ENCODE measurements at places on chromosomes 5 and 9.

DNA sequence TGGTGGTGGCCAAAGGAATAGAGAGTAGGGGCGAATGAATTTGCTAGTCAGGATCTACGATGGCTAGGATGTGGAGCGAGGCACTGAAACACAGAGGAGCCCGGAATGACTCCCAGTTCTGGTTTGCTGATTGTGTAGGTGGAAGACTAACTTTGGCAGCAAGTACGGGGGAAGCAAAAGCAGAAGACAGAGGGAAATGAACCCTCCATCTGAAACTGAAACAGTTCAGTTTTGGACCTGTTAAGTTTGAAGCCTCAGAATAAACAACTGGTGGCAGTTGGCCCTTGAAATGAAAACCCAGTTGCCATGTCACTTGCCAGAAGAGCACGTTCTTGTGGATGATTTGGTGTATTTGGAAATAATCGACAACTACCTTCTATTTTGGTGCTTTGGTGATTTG is 15.4 kb upstream of the SMIM15 start:
- no peak for DNase-seq

DNA sequence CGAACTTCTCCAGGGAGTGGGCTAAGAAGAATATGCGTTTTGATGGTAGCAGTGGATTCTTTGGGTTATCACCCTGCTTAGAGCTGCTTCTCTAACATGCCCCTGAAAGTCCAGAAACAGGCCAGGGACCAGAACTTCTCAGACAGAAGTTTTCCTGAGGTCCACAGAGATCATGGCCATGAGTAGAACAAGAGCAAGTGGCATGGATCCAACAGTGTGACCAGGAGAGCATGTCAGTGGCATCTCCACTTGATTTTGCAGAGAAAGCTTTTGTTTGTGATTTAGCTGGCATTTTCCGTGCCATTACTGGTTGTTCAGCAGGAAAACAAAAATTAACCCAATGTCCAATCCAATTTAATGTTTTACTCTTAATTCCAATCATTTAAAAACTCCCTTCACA is 298.5 kb upstream of the CD180 start:
- DNase-seq = no peak

GRCh38 chr9:79651251-79651795 is 79.6 kb downstream of the TLE4 start:
- DNase-seq = no peak

DNA sequence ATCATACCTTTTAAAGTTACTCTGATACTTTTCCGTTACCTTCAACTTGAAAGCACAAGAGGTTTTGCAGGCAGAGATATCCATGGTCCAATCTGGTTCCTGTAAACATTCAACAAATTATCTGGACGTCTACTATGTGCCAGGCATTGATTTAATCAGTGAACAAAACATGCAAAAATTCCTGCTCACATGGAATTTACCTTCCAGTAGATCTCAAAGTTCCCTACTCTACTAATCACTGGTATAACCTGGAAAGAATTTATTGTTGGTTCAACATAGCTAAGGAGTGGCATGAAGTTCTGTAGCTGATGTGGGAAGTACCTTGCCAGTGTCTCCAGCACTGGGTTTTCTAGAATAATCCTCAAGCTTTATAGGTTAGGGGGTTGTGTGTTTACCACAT is 9.8 kb downstream of the OCLN start:
- DNase-seq = no peak

DNA sequence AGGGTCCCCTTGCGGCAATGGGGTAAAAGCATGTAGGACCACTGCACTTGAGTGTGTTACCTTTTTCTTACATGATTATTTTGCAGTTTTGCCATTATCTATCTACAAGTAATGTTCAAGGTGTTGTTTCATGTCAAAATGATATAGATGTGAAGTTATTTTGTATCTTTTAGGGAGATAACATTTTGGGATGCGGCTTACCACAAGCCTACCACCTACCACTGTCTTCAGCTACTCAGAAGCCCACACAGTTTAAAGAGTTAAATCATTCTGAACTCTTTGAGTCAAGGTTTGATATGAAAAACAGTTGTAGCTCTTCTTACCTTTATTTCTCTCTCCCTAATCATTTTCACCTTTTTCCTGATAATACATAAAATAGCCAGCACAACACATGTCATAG is 19.8 kb downstream of the CERT1 start:
- no peak for DNase-seq

DNA sequence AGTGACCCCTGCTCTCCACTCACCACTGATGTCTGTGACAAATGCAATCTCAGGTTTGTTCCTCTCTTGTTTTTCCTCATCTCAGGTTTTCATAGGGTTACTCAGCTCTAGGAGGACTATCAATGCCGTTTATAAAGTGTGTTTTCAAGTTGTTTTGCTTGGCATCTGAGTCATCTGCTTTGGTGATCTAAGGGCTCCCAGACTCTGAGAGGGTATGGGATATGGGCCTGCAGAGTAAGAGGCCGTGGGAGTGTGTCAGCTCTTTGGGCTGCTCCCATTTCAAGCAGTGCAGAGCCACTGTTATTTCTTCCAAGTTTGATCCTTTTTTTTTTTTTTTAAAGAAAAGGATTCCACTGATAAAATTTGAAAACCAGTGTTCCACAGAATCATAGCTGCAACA is 46.3 kb downstream of the NNT start:
- no peak for DNase-seq

GRCh38 chr5:39772307-39772706 is 347.5 kb upstream of the DAB2 start:
- no peak for DNase-seq

- no peak for DNase-seq
Observed at GRCh38 chr9:109716631-109717030, 63.4 kb upstream of the PALM2AKAP2 start.

DNA sequence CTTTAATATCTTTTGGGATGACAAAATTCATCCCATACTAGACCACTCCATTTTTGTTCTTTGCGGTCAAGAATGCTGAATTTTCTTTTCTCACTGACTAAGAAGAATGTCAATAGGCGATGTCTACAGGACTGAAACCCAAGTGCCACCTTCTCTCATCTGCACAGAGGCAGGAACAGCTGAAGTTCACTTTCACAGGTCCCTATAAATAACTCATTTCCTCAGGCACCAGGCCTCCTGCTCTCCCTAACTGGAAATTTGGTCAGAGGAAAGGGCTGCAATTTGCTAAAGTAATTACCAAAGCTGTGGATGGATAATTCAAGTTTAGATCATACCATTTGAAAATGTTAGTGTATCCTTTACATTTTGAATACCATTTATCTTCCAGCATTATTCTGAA is 142.9 kb downstream of the DIRAS2 start:
- DNase-seq = no peak

GRCh38 chr5:57174890-57175510 is 1.1 kb downstream of the GPBP1 start:
- no peak for DNase-seq

DNA sequence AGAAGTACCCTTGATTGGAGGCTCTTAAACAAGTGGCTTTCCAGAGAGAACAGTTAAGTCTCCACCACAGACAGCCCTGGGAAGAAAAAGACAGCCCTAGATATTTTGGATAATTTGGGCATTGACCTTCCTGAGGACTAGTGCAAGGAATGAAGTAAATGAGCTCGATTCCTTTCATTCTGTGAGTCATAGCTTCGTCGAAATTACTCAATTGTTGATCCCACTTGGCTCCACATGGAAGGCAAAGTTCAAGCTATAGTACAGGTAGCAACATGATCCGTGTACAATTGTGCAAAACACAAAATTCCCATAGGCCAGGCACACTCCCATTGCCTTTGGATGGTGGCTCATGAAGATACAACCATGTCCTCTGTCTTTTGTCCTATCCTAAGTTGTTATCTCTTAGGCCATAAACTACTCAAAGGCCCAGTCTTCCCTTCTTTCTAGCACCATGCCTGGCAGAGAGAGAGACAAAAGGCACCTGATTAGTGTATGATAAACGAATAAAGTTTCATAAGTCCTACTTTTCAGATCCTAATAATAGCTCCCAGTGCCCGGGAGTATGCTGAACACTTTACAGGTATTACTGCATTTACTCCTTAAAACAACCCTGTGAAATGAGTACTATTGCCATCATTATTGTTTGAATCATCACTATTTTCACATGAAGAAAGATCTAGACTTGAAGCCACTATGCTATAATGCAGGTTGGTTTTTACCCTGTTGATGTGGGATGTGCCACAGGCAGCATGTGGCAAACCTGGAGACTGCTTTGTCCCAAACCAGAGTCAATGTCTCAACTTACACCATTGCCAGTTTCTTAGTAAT is 116.7 kb upstream of the RANBP3L start:
- DNase-seq = no peak

- DNase-seq = no peak
Observed at GRCh38 chr9:37899041-37899440, 4.9 kb downstream of the SLC25A51 start.

GRCh38 chr9:35826071-35826701 is 2.3 kb downstream of the FAM221B start:
- DNase-seq = no peak

- DNase-seq = no peak
Observed at GRCh38 chr5:129382921-129383672, 77.0 kb upstream of the ADAMTS19 start.

Measured in activated CD8-positive, alpha-beta memory T cell treated with anti-CD3 and anti-CD28 coated beads for 1 hour (primary cell).